Stimulated activated CD4-positive, alpha-beta T cell treated with anti-CD3 and anti-CD28 coated beads, Interleukin-4, amount 100 ng/mL, for 4 hours (primary cell): ENCODE measurements at places on chromosomes 6 and 20.

GRCh38 chr6:145116591-145117178, 618.6 kb downstream of the EPM2A start:
- DNase-seq, result no peak

DNA sequence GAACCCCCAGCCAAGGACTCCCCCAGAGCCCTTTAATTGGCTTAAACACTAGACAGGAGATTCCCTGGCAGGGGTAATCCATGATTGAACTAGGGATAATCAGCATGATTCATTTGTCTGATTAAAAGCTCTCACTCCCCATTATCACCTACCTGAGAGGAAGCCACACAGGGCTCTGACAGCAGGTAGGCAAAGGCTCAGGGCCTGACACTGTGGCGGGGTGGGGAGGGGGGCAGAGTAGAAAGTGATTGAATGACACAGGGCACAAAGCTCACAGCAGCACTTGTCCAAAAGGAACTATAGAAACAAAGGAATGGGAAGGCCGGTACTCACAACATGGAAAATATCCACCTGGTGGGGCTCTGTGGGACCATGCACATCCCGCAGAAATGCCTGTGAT, 231.6 kb downstream of the MAFB start:
- no peak for DNase-seq

GRCh38 chr6:26304797-26305640, 60.0 kb upstream of the BTN3A2 start:
- peak; percentile 70 for DNase-seq

DNA sequence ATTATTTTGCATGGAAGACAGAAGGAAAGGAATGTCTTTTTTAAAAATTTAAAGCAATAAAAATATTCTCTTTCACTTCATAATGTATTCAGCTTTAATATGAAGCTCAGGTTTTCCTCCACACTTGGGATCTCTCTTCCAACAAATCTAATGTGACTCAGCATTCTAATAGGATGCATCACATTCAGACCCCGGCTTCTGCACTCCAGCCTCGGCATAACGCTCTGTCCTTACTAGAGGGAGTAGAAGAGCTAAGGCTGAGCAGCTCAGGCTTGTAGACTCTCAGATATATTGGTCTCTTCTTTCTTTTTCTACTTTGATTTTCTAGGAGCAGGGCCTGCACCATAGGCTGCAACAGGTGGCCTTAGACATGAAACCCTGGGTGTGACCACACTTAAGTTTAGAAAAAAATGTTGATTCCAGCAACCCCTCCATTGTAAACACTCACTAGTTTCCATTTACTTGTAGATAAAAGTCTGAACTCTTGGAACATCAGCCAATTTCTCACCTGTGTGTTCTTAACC, 161.7 kb downstream of the PAK5 start:
- DNase-seq, result no peak

- DNase-seq, result peak; percentile 61
Measured at GRCh38 chr6:139161169-139161568, 26.3 kb downstream of the HECA start.

- DNase-seq, result no peak
Measured at GRCh38 chr6:142406131-142406530, 104.3 kb downstream of the ADGRG6 start.

- no peak for DNase-seq
Measured at GRCh38 chr6:24064106-24064505, 61.9 kb upstream of the NRSN1 start.

- no peak for DNase-seq
Measured at GRCh38 chr20:35773154-35773751, 1.4 kb downstream of the PHF20 start.

DNA sequence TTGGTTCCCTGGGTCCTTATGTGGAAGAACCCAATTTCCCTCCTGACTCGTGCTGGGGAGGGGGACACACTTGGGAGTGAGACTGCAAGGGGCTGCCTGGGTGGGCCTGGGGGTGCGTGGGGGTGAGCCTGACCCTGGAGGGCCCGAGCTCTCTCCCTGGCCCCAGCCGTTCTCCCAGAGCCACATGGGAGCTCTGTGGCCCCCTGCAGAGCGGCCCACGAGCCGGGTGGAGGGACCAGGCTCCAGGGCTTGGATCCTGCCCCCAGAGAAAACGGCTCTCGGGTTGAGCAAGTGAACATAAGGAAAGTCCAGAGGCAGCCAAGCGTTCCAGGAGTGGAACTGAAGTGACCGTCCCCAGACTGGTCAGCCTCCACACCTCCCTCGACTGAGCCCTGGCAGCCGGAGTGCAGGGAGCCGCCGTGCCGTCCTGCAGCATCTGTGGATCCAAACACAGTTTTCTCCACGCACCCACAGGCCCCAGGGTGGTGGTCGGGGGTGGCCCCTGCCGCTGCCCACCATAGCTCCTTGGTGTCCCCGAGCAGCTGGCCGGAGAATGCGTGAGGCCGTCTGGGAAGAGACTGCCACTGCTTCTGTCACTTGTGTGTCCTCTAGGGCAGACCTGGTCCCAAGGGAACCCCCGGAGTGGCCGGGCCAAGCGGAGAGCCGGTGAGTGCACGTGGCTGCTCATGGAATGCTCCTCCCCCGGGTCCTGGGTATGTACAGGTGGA, 10.6 kb downstream of the COL9A3 start:
- DNase-seq, result no peak

- DNase-seq, result no peak
Measured at GRCh38 chr20:57476641-57477461, 48.1 kb downstream of the CTCFL start.

- DNase-seq, result no peak
Measured at GRCh38 chr6:149118737-149119653, 198.5 kb upstream of the TAB2 start.

DNA sequence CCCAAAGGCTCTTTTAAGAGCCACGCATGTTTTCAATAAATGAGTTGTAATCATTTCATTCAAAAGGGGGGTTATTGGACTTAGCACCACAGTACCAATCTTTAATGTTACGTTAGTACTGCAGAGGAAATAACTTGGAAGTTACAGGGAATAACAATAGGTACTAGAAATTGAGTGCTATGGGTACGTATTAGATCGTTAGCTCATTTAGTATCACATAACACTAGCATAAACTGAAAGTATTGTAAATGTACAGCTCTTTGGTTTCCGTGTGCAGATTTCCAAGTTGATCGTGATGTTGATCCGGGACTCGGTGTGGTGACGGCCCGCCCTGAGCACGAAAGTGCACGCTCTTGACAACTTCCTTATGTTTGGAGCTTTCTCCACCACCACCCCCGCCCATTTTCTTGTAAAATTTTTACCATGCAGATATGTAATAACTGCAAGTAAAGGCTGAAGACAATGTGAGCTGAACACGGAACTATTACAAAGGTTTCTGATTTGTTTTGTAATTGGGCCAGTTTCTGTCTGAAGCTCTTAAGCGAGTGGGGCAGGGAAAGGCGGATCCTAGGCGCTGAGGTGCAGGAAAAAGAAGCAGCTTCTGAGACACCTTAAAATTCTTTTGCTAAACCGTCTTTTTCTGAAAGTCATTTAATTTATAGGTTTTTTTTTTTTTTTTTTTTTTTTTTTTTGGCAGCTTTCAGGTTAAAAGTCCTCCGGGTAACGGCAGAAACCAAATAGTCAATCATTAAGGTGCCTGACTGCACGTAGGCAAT, 71.5 kb downstream of the HFE start:
- DNase-seq, result peak; percentile 17

DNA sequence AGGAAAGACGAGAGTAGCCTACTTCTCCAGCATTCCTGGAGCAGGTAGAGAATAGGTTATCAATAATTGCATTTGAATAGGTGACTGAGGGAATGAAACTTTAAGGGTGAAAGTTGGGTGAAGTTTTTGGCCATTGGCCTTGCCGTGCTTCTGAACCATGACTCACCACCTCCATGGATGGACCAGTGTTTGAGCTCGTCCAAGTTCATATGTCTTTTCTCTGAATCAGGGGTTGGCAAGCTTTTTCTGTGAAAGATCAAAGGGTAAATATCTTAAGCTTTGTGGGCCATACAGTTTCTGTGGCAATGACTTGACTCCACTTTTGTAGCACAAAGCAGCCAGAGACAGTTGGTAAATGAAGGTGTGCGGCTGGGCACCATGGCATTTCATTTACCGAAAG, 31.8 kb downstream of the SNRNP48 start:
- DNase-seq, result no peak

- no peak for DNase-seq
Measured at GRCh38 chr6:139539852-139540251, 165.4 kb upstream of the CITED2 start.

DNA sequence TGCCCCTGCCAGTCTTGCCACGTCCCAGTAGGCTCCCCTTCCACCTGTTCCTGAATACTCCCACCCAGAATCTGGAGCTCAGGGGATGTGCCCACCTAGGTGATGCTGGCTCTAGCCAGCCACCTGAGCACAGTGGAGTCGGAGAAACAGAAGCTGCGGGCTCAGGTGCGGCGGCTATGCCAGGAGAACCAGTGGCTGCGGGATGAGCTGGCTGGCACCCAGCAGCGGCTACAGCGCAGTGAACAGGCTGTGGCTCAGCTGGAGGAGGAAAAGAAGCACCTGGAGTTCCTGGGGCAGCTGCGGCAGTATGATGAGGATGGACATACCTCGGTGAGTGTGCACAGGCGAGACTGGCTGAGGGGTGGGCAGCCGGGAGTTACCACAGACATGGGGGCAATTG, 3.4 kb downstream of the KLC4 start:
- no peak for DNase-seq

DNA sequence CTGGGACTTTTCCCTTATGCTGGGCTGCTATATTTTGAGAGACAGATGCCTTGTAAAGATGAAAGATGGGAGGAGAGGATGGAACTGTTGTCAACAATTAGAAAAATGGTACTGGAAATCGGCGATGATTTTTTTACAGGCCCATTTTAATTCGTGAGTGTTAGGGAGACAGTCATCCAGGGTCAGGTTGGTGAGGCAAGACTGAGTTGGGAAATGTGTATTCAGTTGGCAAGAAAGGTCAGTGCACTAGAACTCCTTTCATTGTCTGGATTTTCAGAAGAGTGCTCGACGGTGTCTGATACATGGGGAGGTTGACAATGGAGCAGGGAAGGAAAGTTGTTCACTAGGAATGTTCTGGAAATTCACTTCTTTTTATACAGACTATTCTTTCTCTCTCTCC, 394.4 kb downstream of the QKI start:
- DNase-seq, result no peak

GRCh38 chr6:106448000-106448426, 87.5 kb downstream of the CRYBG1 start:
- peak; percentile 5 for DNase-seq

DNA sequence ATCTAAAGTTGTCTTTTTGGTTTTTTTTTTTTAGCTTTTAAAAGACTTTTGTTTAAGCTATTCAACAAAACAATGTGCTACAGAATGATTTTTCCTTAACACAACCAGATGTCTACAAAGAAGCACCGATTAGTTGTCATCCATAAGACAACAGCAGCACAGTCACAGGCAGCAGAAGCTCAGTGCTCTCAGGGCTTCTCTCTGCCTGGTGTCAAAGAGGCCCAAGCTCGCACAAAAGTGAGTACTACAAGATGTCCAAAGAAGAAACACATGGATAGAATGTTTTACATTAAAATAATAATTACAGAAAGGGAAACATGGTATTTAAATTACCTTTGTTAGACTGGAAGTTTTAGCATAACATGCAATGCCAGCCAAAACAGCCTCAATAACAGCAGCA, 81.6 kb downstream of the DNAAF9 start:
- DNase-seq, result no peak

DNA sequence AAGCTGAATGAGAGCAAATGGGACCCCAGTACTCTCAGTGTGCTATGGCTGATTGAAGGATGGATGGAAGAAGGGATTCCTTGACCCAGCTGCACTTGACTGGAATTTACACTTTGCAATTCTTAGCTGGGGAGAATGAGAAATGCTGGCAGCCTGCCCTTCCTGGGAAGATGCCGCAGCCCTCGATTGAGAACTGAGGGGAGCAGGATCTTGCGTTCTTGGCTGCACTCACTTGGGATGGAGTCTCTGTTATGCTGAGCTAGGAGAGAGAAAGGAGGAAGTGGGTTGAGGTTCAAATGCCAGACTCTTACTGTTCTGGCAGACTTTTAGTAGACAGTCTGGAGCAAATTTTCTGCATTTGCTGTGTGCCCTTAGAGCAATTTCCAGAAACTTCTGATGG, 221.2 kb downstream of the FNDC1 start:
- DNase-seq, result no peak

GRCh38 chr6:46490425-46491200, 636 bp downstream of the RCAN2 start:
- DNase-seq, result no peak

DNA sequence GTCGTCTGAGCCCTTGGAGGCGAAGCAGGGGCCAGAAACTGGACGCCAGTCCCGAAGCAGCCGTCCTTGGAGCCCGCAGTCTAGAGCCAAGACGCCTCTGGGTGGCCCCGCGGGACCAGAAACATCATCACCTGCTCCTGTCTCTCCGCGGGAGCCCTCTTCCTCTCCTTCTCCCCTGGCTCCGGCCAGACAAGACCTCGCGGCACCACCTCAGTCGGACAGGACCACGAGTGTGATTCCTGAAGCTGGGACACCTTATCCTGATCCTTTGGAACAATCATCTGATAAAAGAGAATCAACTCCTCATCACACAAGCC, 416 bp downstream of the RSPH4A start:
- peak; percentile 0 for DNase-seq

DNA sequence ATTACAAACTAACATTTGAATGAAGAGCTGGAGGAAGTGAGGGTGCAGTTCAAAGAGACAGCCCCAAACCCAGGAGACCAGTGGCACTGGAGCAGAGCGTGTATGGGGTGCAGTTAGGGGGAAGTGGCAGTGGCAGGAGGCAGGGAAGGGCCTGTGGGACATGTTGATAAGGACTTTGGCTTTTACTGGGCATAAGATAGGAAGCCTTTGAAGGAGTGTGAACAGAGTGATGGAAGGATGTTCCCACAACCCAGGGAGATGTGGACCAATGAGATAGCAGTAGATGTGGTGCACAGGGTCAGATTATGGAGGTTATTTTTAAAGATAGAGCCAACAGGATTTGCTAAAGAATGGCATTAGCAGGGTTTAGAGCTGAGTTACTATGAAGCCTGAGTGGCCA, 56.4 kb downstream of the AIG1 start:
- no peak for DNase-seq

DNA sequence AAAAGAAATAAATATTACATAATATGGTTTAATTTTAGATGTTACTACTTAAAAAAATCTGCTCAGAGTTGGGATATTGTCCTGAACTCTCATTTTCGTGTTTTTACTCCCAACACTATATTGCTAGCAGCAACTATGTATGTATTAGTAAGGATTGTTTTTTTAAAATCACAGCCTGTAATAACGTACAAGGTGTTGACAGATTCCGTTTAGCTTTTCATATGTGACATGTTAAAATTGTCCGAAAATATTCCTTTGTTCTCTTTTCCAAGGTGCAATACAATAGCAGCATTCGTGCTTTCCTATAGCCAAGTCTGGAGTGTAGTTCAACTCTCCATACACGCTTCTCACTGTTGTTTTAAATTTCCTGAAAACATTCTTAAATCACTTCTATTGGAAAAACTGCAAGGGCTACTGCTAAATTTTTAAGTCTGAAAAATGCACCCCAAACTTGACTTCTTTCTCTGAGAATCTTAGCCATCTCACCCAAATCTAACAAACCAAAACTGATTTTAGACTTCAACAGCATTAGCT, 59.0 kb upstream of the HFE start:
- DNase-seq, result no peak
